Activated CD4-positive, alpha-beta T cell treated with anti-CD3 and anti-CD28 coated beads, Interleukin-2, amount 10 ng/mL, durations not matched to agents 24 days and 14 days (primary cell): ENCODE measurements at places on chromosomes 5 and 9.
A peak's percentile ranks its signal among the peaks of the same experiment; 100 is the strongest.

- DNase-seq: no peak
These were observed 6.7 kb upstream of the HAVCR2 start for GRCh38 chr5:157115502-157115901.

- peak; percentile 59 for DNase-seq
These were observed 3.6 kb upstream of the NKX2-5 start for GRCh38 chr5:173238312-173239232.

GRCh38 chr5:62596096-62596495 lies 17.5 kb downstream of the LRRC70 start:
- no peak for DNase-seq

GRCh38 chr5:9658706-9659105 lies 28.6 kb upstream of the TAS2R1 start:
- DNase-seq: no peak

DNA sequence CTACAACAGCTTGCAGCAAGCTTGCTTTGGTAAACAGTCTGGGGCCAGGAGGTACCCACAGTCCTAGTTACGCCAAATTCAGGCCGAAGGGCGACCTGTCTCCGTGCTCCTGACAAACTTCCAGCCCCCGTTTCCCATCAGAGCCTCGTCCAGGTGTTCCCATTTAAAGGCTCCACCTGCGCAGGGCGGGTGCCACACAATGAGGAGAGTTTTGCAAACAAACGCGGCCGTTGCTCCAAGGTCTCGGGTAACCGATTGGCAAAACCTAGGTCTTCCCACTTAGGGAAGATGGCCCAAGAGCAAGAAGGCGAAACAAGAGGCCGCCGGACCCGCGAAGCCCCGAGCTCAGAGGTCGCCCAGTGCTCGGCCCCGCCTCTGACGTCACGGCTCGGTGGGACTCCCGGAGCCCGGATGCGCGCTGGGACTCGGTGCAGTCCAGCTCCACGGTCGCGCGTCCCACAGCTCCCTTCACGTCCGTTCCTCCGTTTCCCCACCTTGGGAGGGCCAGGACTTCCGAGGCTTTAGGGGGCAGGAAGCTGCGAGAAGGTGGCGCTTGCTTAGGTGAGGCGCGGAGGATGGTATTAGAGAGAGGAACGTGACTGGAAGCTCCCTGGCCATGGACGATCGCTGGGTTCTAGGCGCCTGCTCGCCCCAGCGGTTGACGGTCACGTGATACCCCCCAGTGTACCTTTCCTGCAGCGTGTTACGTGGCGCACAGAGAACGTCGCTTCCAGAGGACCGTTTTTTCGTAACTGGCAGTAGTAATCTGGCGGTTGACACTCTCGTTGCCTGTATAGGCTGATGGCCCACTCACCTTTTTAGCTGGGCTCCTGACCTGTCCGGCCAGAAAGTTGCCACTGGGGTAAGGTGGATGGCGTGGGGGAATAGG lies 41.8 kb upstream of the KDM4C start:
- peak; percentile 90 for DNase-seq

GRCh38 chr5:150144879-150145278 lies 10.8 kb downstream of the PDGFRB start:
- DNase-seq: no peak

DNA sequence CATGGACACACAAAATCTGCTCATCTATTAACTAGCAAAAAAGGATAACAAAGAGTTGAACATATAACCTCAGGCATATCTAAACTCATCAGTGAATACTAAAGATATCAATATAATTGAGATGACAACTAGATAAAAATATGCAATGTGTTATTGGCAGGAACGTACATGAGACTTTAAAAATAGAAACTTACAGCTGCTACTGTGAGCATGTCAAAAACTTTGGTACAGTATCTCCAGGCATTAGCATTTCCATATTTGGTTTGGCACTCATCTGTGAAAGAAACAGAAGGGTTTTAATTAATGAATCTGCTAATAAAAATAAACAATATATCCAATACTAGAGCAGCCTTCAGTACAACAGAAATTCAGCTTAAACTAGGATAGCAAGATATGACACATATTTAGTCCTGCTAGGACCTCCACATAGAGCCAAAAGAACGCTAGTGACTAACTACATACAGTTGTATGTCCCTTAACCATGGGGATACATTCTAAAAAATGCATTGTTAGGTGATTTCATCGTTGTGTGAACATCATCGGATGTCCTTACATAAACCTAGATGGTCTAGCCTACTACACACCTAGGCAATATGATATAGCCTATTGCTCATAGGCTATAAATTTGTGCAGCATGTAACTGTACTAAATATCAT lies 10.5 kb upstream of the SCAI start:
- DNase-seq: no peak

DNA sequence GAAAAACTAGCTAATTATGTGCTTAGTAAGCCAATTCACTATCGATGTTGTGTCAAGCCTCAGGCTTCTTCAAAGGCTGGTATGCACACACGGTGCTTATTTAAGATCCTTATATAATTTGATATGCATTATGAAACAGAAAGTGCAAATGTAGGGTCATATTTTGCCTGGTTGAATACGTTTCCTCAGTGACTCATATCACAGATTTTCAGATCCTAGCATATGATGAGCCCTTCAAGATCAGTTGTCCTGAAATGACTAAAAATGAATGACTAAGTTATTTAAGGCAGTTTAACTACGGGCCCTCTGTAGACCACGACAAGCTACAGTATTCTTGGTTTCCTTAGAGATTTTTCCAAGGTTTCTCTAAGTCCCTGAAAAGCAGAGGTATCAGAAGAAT lies 778.3 kb downstream of the PRELID2 start:
- DNase-seq: no peak

DNA sequence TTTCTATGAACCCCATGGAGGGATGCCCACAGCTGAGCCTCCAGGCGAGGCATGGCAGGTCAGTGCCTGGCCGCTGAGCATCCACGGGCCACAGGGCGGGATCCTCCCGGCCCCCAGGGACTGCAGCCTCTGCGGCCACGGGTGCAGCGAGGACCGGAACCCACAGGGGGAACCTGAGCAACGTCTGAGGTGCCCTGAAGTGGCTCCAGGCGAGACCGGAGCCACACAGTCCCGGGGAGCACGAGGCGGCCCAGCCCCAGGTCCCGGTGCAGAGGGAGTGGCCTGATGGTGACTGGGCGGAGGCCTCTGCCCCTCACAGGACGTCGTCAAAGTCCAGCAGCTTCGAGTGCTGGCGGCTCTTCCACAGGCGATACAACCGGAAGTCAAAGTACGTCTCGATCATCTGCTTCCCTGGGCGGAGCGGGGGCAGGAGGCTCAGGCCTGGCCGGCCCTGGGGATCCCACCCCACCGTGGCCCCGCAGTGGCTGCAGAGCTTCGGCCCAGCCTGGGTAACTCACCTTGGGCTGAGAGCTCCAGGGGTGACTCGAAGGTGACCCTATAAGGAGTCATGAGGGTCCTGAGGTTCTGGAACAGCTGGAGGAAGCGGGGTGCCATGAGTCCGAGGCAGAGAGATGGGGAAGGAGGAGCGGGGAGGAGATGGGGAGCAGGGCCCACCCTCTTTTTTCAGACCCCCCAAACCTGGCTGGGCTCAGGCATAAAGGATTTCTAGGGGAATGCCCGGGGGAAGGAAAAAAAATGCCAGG lies 8.1 kb upstream of the ENTPD8 start:
- no peak for DNase-seq

DNA sequence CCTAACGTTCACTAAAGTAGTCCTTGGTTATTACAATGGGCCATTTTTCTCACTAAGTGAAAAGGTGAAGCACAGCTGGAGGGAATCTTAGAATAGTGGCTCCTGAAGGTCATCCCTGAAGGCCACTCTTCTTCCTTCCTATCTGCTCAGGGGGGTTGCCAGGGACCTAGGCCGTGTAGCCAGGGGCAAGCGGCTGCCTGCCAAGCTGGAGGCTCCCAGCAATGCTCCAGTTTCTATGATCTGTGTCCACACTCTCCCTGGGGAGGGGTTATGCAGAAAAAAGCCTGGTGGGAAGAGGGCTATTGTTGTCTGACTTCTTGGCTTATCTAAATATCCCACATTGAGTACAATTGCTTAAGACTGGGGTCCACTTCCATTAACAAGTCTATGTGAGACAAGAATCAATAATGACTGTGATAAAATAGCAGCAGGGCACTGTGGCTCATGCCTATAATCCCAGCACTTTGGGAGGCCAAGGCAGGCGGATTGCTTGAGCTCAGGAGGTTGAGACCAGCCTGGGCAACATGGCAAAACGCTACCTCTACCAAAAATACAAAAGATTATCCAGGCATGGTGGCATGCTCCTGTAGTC lies 3.8 kb downstream of the NMRK1 start:
- no peak for DNase-seq

DNA sequence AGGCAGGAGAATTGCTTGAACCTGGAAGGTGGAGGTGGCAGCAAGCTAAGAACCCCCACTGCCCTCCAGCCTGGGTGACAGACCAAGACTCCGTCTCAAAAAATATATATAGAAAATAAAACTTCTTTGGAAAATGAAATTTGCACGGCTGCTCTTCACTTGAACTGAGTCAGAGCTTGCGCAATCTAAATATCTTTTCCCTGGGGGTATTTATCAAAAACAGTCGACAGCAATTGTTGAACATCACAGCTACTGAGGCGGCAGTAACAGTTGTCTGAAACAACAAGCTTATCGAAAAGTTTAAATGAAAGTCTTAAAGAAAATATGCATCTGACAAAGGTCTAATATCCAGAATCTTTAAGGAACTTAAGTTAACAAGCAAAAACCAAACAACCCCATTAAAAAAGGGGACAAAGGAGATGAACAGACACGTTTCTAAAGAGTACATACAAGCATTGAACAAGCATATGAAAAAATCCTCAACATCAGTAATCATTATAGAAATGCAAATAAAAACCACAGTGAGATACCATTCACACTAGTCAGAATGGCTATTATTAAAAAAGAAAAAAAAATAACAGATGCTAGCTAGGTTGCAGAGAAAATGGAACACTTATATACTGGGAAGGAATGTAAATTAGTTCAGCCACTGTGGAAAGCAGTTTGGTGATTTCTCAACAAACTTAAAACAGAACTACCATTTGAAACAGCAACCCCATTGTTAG lies 153.6 kb upstream of the CDH9 start:
- DNase-seq: no peak

- DNase-seq: peak; percentile 89
These were observed 46.4 kb downstream of the ANXA2R start for GRCh38 chr5:42993516-42994245.

GRCh38 chr5:121462441-121462840 lies 389.2 kb upstream of the FTMT start:
- DNase-seq: no peak

- DNase-seq: no peak
These were observed 196.2 kb upstream of the SLC24A2 start for GRCh38 chr9:19985081-19985480.

DNA sequence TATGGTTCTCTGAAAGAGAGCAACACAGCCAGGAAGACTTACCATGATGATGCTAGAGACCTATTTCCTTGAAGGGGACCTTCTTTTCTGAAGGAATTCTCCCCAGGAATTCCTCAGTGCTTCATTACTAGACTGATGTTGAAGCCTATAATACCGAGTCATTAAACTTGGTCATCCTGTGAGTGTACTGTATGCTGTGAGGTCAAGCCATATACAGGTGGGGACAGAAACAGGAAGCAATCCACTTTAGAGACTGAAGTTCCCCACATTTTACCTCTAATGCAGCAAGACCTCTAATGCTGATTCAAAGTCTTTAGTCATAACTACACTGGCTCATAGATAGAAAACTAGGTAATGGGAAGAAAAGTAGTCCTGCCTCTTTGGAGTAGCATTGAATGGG lies 77.1 kb upstream of the RASEF start:
- DNase-seq: peak; percentile 10

- no peak for DNase-seq
These were observed 125.9 kb downstream of the RGS3 start for GRCh38 chr9:113589407-113589806.

DNA sequence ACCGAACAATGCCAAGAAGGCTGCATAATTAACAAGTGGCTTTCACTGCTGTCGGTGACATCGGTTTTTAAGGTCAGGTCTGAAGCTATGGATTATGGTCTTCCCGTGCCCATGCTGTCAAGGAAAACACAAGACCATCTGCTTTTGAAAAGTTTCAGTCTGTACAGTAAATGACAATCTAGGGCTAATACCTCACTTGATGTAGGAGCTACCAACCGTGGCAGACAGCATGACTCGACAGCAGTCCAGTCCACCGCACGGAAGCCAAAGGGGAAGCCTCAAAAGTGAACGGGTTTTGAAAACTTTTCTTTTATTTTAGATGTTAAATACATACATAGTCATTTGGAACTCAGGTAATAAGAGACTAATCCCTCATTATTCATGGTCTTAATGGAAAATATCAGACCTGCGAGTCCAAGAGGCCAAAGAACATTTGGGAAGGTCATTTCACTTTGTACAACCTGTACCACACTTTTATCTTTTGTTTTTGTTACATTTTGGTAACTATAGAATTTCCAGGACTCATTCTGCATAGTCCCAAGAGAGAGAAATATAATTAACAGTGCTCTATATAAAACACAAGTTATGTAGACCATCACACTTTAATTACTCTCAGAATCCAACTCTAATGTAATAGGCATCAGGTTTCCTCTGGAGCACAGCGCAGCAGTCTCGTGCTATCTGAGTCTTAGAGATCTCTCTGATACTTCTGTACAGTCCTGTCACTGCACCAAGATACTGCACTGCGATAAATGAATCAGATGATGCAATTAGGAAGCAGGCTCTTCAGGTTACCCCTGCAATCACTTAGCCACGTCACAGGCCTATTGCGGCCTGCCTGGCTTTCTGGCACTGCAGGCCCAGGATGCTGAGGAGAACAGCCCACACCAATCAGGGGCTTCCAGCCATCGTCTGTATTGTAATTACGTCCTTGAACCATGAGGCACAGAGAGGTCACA lies 184.9 kb downstream of the FANCC start:
- no peak for DNase-seq
